Activated T-helper 1 cell treated with Interleukin-2 at 50 U/mL for 16 hours (primary cell): ENCODE measurements at places on chromosomes 1 and 21.
A peak's percentile ranks its signal among the peaks of the same experiment; 100 is the strongest.

- DNase-seq, result no peak
Measured at GRCh38 chr1:162956922-162957321, 95.9 kb upstream of the CCDC190 start.

DNA sequence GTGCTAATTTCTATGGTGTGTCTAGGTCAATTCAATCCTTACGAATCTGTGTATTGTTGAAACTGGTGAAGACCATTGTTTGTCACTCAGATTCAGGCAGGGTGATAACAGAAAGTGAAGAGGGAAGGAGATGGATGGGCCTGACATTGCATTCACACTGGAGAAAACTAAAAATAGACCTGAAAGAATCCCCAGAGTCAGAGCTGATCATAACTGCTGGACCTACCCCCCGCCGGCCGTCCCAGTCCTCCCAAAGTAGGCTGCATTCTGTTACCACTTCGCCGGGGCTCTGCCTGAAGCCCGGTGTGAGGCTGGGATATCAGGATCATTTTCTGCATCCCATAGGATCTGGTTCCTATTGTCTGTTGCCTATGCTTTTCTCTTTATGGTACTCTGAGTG, 121.1 kb downstream of the NUF2 start:
- no peak for DNase-seq

DNA sequence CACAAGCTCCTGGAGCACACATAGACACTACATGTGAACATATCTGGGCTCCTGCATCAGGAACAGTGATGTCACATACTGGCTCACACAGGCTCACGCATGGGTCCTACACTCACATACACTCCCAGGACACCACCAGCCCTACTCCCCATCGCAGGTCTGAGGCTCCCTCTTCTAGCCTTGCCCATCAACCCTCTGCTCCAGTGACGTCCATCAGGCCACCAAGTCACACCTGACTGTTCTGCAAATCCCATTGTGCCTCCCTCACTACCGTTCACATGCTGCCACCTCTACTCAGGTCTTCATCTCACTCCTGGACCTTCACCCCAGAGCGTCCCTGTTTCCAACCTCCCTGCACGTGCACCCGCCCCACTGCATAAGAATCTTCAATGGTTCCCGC, 18.1 kb downstream of the TFAP2E start:
- DNase-seq, result no peak

GRCh38 chr1:112232848-112233247, 163.2 kb upstream of the CTTNBP2NL start:
- no peak for DNase-seq

GRCh38 chr1:27668808-27669723, 2.9 kb downstream of the IFI6 start:
- DNase-seq, result peak; percentile 79

DNA sequence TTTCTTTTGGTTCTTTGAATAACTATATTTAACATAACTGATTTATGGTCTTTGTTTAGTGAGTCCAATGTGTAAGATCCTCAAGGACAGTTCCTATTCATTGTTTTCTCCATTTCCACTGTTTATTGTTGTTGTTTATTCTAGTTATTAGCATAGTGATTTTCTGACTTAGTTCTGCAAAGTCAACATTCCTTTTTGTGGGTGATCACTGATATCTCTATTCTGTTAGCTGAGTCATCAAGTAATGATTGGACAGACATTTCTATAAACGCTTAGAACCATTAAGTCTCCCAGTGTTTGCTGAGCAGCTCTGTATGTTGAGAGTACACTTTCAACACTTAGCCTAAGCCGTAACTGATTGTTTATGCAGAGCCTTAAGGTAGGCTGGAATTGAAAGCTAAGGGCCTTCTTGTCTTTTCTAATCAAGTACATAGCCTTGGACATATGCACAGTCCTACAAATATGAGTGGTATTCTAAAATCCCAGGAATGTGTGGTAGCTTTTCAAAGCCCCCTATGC, 87.1 kb downstream of the SLC5A9 start:
- no peak for DNase-seq

DNA sequence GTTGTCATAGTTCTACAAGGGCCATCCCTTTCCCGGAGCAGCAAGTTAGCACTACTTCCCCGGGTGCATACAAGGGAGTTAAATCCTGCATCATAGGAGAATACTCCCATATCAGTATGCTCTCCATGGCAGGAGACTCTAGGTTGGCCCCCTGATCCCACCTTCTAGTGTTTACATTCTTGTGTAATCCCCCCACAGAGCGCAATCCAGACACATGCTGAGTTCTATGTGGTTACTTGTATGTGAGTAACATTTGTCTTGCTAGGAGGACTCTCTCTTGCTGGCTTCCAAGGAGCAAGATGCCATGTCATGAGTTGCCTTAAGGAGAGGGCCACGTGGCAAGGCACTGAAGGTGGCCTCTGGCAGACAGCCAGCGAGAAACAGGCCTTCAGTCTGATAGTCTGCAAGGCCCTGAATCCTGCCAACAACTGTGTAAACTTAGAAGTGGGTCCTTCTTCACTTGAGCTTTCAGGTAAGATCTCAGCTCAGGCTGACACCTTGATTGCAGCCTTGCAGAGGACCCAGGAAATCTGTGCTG, 155.3 kb downstream of the CDC7 start:
- no peak for DNase-seq

GRCh38 chr1:89635825-89636815, 3.2 kb downstream of the LRRC8C start:
- no peak for DNase-seq

DNA sequence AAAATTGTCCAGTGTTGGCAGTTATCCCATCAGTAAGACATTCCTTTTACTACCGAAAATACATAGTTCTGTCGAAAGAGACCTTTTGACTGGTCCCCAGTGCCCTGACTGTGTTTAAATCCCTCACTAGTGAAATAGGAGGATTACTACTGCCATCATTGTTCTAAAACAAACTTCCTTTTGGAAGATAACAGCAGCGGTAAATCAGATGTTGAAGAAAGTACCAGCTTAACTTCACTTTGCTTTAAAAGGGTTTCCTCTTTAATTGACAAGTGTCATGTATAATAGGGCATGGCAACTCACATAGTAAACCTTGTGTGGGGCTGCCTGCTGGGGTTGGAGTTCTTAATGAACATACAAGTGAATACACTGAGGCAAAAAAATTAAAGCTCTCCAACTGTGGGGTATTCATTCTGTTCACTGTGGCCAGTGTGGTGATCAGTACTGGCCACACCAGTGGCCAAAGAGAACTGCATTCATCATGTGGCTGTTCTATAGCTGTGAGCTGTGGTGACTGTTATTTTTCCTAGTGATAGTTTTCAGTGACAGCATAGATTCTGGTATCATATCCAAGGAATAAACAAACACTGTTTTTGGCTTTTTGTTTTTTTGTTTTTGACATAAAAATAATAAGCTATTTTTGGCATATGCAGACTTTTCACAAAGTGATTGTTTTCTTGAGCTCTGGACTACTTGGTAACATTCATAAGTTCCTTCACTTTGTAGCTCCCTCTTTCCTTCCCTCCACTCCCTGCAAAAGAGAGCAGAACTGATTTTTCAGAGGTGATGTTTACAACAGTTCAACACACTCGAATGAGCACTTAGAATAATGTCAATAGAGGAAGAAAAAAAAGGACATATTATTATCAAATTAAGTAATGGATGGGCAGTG, 74.5 kb downstream of the NFIA start:
- no peak for DNase-seq

DNA sequence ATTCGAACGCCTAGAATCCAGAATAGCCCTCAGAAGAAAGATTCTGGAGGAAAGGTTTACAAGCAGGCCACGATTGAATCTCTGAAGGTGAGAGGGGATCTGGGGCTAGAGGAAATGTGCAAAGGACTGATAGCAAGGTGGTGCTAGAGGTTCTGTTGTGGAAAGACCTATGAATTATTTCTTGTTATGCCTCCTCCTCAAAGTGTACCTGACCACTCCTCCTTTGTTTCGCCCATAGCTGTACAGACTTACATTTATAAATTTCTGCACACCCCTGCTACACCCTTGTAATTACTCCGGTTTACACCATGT, 986 bp downstream of the TCEANC2 start:
- DNase-seq, result no peak

GRCh38 chr1:212514056-212514614, 81.4 kb downstream of the NENF start:
- DNase-seq, result no peak
